ENCODE measurements at places on chromosomes 12 and 14. TPM values are rescaled to one million over a fixed set of nuclear protein-coding genes. Genes with fewer than 3 reads are reported as not detected.

DNA sequence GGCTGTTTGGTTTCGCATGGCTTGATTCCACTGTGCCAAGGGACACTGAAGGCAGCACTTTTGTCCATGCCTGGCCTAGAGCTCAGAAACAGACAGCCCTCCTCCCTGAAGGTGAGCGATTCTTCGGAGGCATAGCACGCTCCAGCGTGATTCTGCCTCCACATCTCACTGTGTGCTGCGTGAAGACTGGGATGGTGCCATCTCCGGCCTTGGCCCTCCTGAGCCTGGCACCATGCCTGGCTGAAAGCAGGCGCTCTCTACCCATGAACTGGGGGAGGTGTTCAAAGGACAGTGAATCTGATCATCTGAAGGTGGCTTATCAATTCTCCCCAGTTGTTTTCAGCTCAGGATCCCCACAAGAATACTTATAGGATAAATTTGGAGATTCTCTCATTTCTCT lies 187.4 kb downstream of the TTC7B start:
- DNase-seq = no peak

DNA sequence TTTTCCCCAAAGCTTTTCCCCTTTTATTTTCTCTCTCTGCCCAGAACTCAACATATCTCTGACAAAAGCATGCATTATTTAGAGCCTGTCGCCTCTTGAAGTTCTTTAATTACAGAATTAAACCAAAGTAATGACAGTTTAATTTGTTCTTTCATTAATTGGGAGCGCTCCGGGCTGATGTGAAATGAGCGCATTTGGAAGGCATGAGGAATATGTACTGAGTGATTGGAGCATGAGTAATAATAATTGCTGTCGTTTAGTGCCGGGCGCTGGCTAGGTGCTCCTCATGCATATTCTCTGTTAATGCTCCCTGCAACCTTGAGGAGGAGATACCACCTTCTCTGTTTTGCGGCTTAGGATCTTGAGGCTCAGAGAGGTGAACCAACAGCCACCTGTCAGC lies 120.5 kb downstream of the SLC25A47 start:
- peak; percentile 14 for DNase-seq

The AHNAK2 gene
- total RNA-seq = 32.4 TPM

The NRL gene
- 1.3 TPM for total RNA-seq

The SSPN gene
- 11.6 TPM for total RNA-seq

DNA sequence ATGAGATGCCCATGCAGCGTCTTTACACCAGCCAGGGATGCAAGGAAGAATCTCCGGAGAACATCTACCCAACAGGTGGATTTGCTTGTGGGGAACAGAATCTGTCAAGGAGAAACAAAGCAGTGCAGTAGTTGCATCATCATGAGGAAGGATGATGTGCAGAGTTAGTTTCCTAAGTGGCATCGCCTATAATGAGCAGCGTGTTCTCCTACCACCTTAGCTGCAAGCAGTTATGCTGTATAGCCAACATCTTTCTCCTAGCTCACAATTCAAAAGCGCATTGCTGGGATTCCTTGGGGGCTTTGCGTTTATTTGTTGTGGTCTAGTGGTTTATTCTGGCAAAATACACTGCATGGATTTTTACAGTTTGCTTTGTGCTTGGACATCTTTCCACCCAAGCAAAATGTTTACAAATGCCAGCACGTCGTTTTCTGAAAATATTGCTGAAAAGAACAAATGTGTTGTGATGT lies 233.0 kb downstream of the RGS6 start:
- DNase-seq = no peak

The NEDD8 gene
- 114 TPM for total RNA-seq

DNA sequence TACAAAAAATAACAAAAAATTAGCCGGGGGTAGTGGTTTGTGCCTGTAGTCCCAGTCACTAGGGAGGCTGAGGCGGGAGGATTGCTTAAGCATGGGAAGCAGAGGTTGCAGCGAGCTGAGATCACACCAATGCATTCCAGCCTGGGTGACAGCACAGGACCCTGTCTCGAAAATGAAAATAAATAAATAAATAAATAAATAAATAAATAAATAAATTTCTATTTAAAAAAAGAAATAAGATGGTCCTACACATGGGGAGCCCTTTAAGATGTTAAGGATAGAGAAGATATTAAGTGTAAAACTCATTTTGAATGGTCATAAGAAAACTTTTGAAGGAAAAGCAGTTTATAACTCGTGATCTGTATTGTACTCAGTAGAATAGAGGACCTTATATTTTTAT lies 8.2 kb upstream of the MRPL42 start:
- DNase-seq = no peak

The ITPK1 gene
- total RNA-seq = 15.5 TPM

- peak; percentile 14 for DNase-seq
These were observed 34.4 kb upstream of the MANSC4 start for GRCh38 chr12:27814411-27814810.

Measured in fibroblast of villous mesenchyme (primary cell).